ENCODE measurements at places on chromosomes 6 and 20. TPM values are rescaled to one million over a fixed set of nuclear protein-coding genes. Genes with fewer than 3 reads are reported as not detected.

Gene DLK2
- total RNA-seq: 5.1 TPM

Gene SGK2
- total RNA-seq: 9.9 TPM

Gene CDH22
- total RNA-seq: 0.03 TPM

Gene PHACTR1
- not detected for total RNA-seq

Gene TXLNB
- total RNA-seq: not detected

Gene PAK5
- not detected for total RNA-seq

Gene RBM24
- 9.3 TPM for total RNA-seq

Gene HLA-DQB1
- total RNA-seq: not detected

Gene ASCC3
- total RNA-seq: 16.8 TPM

Gene XPO5
- 28.4 TPM for total RNA-seq

Gene CD40
- 3.3 TPM for total RNA-seq

Gene TTK
- 18.9 TPM for total RNA-seq

Gene NINL
- total RNA-seq: 16.1 TPM

Gene MTFR2
- total RNA-seq: 11.6 TPM

Gene COL20A1
- 0.81 TPM for total RNA-seq

Gene KIF6
- 0.50 TPM for total RNA-seq

Gene PRL
- total RNA-seq: not detected

Gene CD93
- total RNA-seq: 0.02 TPM

Gene ASIP
- not detected for total RNA-seq

Gene ZBTB46
- 0.86 TPM for total RNA-seq

Gene SNX3
- 115 TPM for total RNA-seq

Gene PPARD
- total RNA-seq: 5.3 TPM

Gene RALGAPA2
- 1.7 TPM for total RNA-seq

Gene ENPP1
- 1.6 TPM for total RNA-seq

Gene TCF21
- total RNA-seq: not detected

Gene VPS52
- total RNA-seq: 17.6 TPM

Gene TSPYL1
- 28.3 TPM for total RNA-seq

Gene CYP24A1
- total RNA-seq: 193 TPM

Gene EYA2
- total RNA-seq: 2.2 TPM

Gene HLA-DMB
- total RNA-seq: 1.3 TPM

Gene LHFPL5
- total RNA-seq: not detected
